Osteocyte (in vitro differentiated cells): ENCODE measurements at places on chromosomes 5 and 9. TPM values are rescaled to one million over a fixed set of nuclear protein-coding genes. Genes with fewer than 3 reads are reported as not detected.

DNA sequence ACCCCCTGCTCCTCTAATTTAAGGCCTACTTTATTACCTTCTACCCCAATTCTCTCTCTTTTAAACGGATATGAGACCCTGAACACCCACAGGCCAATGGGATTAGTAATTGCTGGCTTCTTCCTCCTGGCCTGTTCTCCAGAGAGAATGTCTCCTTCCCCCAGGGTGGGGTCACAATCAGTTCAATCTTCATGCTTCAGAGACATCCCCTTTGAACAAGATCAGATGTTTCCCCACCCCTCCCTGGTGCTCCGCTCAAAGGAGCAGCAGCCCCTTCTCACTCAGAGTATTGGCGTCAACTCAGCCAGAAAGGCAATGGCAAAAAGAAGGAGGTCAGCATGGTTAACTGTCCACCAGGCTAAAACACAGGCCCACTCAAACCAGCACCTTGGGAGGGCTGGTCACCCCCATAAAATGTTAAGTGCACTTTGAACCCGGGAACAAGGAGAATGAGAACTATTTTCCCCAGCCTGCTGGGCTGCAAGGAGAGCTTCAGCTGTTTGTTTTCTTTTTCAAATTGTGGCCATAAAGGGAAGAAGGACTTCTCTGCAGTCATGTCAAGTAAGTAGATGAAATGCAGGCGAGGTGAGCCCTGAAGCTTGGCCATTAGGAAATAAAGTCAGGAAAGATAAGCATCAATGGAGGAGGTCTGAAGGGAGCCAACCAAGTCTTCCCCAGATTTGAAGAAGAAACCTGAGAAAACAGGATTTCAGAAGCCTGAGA is 20.1 kb downstream of the LHFPL2 start:
- H3K4me1 ChIP-seq, result peaks cover 49% of the 10 kb centered on the region
- H3K27me3 ChIP-seq, result no peaks in the 10 kb centered on the region
- peak overlapping the region; percentile 33 for H3K27ac ChIP-seq
- H3K36me3 ChIP-seq, result peaks cover 83% of the 10 kb centered on the region

- no peak overlapping the region for H3K4me3 ChIP-seq
- peaks cover 27% of the 10 kb centered on the region for H3K4me1 ChIP-seq
- DNase-seq, result no peak
- H3K27me3 ChIP-seq, result no peaks in the 10 kb centered on the region
- peaks cover 3% of the 10 kb centered on the region for H3K36me3 ChIP-seq
Measured at GRCh38 chr9:71897577-71897976, 13.4 kb downstream of the ABHD17B start.

DNA sequence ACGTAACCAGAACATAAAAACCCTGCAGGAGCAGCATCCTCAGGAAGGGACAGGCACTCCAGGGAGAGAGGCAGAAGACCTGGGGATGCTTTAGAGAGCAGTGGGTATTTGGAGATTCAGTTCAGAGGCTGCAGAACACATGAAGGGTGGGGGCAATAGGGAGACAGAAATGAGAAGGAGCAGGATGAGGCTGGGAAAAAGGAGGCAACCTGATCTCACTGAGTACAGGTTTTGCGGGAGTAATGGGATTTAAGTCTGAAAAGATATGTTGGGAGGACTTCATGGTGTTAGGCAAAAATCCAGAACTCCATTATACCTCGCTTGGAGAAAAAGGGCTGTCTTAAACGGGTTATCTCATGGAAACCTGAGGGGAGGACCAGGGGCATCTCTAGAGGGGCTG is 41.3 kb upstream of the GARNL3 start:
- no peaks in the 10 kb centered on the region for H3K36me3 ChIP-seq
- peaks cover 14% of the 10 kb centered on the region for H3K4me1 ChIP-seq
- no peak overlapping the region for H3K27ac ChIP-seq
- peak overlapping the region; percentile 6 for H3K4me3 ChIP-seq
- H3K27me3 ChIP-seq, result peaks cover 16% of the 10 kb centered on the region

GRCh38 chr9:98150164-98150563 is 31.1 kb upstream of the TRIM14 start:
- H3K4me3 ChIP-seq, result no peak overlapping the region
- peaks cover 8% of the 10 kb centered on the region for H3K4me1 ChIP-seq
- H3K27ac ChIP-seq, result no peak overlapping the region
- H3K27me3 ChIP-seq, result no peaks in the 10 kb centered on the region
- H3K36me3 ChIP-seq, result no peaks in the 10 kb centered on the region

GRCh38 chr5:162107591-162107990 is 40.0 kb downstream of the GABRG2 start:
- no peak overlapping the region for H3K4me3 ChIP-seq
- no peaks in the 10 kb centered on the region for H3K4me1 ChIP-seq
- no peaks in the 10 kb centered on the region for H3K27me3 ChIP-seq

DNA sequence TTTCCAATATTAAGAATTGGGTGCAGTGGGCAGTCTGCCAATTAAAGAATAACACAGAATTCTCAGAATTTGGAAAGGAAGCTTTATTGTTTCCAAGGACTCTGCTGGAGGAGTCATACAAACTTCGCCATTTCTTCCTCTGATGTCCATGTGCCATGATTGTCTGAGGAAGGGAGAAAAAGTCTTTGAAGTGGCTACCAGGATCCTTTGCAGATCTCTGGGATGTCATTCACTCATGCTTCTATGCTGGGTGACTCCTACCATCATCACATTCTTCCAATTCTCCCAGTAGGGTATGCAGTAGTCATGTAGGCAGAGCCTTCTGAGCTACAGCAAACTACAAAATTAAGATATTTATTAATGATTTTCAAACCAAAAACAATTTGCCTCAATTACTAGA is 3.2 kb upstream of the SMAD5 start:
- H3K27me3 ChIP-seq, result peaks cover 46% of the 10 kb centered on the region
- H3K4me1 ChIP-seq, result peaks cover 13% of the 10 kb centered on the region
- no peak overlapping the region for H3K4me3 ChIP-seq
- no peak for DNase-seq
- H3K27ac ChIP-seq, result no peak overlapping the region
- H3K36me3 ChIP-seq, result no peaks in the 10 kb centered on the region

GRCh38 chr5:124034963-124035362 is 523.0 kb downstream of the CSNK1G3 start:
- H3K36me3 ChIP-seq, result no peaks in the 10 kb centered on the region
- peaks cover 6% of the 10 kb centered on the region for H3K4me1 ChIP-seq
- H3K4me3 ChIP-seq, result no peak overlapping the region
- H3K27me3 ChIP-seq, result no peaks in the 10 kb centered on the region

GRCh38 chr9:6838158-6838557 is 80.4 kb downstream of the KDM4C start:
- no peaks in the 10 kb centered on the region for H3K27me3 ChIP-seq
- H3K36me3 ChIP-seq, result peaks cover 20% of the 10 kb centered on the region
- no peak for DNase-seq
- H3K4me1 ChIP-seq, result peaks cover 5% of the 10 kb centered on the region
- H3K4me3 ChIP-seq, result no peak overlapping the region

DNA sequence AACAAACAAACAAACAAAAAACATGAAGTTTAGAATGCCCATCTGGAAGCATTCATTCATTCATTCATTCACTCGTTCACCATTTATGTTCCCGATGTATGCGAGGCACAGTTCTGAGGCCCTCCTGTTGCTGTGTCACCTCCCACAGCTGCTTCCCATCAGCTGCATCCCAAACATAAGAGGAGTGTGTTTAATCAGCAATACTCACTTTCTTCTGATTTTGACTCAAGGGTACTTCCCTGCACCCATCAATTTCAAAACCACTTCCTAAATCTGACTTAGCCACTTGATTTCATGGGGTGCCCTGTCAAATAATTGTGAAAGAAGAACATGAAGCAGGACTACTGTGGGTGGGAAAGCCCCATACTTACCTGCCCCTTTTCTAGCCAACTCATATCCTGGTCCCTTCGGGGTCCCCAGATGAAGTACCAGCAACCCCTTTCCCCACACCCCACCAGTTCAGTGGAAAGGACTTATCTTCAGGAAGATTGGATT is 128.0 kb upstream of the IL12B start:
- peaks cover 31% of the 10 kb centered on the region for H3K27me3 ChIP-seq
- no peak overlapping the region for H3K27ac ChIP-seq
- H3K4me1 ChIP-seq, result peaks cover 28% of the 10 kb centered on the region

GRCh38 chr5:173474881-173475287 is 141.6 kb downstream of the BOD1 start:
- no peaks in the 10 kb centered on the region for H3K36me3 ChIP-seq
- DNase-seq, result no peak
- H3K4me1 ChIP-seq, result peaks cover 89% of the 10 kb centered on the region
- peak overlapping the region; percentile 94 for H3K27ac ChIP-seq
- no peaks in the 10 kb centered on the region for H3K27me3 ChIP-seq

DNA sequence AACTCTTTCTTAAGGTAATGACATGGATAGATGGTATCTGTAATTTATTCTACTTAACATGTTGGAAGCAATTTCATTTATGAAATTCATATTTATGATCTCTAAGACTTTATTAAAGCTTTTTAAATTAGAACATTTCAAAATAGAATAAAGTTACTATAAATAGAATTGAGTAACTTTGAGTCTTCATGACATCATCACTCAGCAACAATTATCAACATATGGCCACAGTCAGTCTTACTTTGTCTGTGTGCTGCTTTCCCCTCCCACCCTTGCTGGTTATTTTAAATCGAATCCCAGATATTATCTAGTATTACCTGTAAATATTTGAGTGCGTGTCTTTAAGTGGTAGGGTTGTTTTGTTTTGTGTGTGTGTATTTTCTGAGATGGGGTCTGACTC is 65.2 kb downstream of the IPO11 start:
- no peak overlapping the region for H3K4me3 ChIP-seq
- no peak for DNase-seq
- no peak overlapping the region for H3K27ac ChIP-seq
- H3K27me3 ChIP-seq, result no peaks in the 10 kb centered on the region

The SLC46A2 gene
- not detected in 2 replicates for total RNA-seq

GRCh38 chr5:16061163-16061562 is 118.4 kb downstream of the MARCHF11 start:
- DNase-seq, result no peak
- no peaks in the 10 kb centered on the region for H3K4me1 ChIP-seq
